ENCODE measurements at places on chromosomes 5 and 9.

- no peak for DNase-seq
Observed at GRCh38 chr5:138712791-138713190, 40.4 kb upstream of the CTNNA1 start.

DNA sequence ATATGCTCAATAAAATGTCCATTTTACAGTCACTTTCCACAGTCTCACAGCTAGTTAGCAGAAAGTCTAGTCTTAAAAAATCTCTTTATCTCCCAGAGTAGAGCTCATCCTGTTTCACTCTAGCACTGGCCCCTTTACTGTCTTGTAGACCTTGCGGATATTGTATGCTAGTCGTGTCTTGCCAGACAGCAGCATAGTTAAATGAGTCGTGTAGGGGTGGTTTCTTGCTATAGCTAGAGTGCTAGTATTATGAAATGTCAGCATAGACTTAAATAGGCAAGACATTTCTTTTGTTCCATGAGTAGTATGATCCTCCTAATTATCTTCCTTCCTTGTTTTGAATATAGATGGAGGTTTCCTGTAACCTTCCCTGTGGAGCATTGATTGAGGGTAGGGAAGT, 77.4 kb downstream of the C7 start:
- DNase-seq = no peak

DNA sequence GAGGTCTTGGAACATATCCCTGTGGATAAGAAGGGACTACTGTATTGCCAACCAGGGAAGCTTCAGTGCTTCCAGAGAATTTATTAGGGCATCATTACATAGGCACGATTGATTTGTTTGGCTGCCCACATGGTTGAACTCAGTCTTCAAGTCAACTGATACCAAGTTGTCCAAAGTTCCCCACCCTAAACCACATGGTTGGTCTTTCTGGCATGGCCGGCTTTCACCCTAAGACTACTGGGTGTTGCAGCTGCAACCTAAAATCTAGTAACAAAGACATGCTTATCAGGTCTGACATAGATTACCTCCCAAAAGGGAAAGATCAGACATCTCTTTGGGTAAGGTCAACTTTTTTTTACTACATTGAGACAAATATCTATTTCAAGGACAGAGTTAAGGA, 37.0 kb downstream of the FAF2 start:
- no peak for DNase-seq

GRCh38 chr9:70484232-70485130, 70.0 kb upstream of the KLF9 start:
- DNase-seq = no peak

DNA sequence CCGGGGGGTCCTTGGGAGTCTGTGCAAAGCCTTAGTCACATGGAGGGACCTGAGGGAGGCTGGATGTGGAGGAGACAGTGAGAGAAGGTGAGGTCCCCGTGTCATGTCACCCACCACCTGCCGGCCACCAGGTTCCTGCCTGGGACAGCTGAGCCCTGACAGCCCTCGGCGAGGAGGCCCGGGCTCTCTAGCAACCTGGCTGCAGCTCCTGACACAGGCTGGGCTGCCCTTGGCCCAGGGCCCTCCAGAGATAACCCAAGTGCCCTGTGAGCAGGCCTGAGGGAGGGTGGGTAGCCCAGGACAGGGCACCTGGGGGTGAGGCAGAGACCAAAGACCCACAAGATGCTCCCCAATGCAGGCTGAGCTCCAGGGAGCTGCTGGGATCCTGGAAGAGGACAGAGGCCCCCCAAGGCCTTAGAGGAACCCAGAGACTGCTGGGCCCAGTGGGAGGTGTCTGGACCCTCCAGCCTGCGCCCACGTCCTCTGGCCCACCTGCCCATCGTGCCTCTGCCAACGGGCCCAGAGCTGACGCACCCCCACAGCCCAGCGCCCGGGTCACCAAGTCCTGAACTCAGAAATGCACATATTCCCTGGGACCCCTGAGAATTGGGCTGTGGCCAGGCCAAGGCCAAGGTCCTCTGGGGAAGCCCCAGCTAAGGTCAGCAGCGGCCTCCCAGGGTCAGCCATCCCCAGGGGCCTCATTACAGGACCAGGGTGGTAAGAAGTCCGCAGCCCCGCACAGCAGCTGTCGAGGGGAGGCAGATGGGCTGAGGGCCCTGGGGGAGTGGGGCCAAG, 8.8 kb upstream of the PTGDS start:
- DNase-seq = no peak

GRCh38 chr5:43049236-43049635, 9.1 kb upstream of the ANXA2R start:
- DNase-seq = no peak
